C1 segment of cervical spinal cord (tissue), 14 donors: ENCODE measurements at places on chromosomes 13 and 19.

DNA sequence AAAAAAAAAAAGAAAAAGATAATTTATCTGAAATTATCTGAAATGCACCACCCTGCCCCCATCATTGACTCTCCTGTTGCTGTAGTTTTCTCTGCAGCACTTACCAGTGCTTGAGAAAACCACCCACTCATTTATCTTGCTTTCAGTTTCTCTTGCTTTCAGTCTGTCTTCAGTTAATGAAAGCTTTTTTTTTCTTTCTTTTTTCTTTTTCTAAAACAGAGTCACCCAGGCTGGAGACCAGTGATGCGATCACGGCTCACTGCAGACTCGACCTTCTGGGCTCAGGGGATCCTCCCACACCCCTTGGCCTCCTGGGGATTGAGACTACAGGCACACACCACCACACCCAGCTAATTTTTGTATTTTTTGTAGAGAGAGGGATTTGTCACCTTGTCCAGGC, 4.3 kb upstream of the ACP5 start:
- DNase-seq, result no peak

DNA sequence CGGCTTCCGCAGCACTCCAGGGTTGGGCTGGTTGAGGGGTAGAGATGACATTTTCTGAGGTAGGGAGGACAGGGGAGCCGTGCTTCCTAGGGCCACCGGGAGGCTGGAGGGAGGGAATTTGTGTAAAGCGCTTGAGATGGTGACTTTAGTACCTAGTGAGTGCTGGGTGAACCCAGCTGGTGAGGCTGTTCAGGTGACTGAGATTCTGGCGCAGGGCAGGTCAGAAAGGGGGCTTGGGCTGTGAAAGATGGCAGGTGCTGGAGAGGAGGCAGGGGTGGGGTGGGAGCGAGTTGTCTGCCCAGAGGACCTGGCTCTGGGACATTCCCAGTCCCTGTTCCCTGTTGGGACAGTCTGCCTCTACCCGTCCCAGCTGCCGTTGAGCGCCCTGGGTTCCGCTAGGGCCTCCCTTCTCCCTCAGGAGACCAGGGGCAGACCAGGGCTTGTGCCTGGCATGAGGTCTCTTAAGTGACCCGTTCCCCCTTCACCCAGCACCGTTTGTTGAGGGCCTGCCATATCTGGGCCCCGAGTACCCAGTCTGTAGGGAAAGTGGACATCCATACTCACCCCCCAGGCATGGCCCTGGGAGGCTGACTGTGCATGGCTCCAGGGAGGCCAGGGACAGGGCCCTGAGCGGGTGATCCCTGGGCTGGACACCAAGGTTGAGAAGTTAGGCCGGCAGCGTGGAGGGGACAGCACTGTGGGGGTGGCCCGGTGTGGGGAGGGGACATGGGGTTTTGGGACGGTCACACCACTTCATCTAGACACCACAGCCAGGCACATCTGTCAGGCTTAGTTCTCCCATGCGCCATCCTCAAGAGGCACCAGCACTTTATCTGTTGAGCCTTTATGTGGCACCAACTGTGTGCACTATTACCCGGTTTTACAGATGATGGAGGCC, 5.0 kb downstream of the PTOV1 start:
- no peak for DNase-seq

DNA sequence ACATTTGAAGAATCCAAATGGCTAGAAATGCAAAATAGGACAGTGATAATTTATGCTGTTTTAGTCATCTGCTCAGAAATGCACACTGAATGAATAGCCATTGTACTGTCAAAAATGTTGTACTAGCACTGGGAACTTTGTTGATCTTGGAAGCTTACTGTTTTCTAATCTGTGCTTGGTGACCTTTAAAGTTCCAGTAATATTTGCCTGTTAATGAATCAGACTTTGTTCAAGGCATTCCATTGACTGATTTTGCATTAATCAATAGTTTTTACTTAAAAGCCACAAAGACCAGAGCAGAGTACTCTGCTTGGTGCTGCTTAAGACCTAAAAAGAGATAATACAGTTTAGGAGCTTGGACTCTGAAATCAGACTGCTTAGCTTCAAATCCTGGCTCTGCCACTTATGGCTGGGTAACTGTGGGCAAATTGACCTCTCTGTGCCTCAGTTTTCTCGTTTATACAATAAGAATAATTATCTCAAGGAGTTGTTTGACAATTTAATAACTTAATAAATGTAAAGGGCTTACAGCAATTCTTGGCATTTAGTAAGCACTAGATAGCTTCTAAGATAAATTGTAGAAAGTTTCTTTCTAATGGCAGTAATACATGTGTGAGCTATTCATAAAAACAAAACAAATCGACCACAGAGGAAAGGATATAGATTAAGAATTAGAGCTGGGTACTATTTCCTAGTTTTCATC, 4.6 kb upstream of the SLAIN1 start:
- no peak for DNase-seq

GRCh38 chr19:51084505-51084904, 1.8 kb upstream of the KLK14 start:
- no peak for DNase-seq

DNA sequence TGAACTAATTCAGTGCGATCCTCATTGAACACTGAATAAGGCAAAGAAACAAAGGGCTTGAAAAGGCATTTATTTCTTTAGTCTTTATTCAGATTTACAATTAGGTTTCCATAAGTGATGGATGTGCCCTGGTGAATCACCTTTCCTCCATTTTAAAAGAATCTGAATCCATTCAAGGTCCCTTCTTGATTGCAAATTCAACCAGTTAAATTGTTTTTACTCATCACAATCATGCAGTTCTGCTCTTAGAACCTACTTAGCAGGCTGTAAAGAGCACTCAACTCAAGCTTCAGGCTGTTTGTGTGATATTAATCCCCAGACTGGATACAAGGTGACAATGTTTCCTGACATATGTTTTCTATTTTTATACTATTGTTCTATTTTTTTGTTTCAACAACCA, 321.0 kb downstream of the TBC1D4 start:
- DNase-seq, result no peak

GRCh38 chr13:100115693-100116254, 26.9 kb downstream of the PCCA start:
- no peak for DNase-seq

DNA sequence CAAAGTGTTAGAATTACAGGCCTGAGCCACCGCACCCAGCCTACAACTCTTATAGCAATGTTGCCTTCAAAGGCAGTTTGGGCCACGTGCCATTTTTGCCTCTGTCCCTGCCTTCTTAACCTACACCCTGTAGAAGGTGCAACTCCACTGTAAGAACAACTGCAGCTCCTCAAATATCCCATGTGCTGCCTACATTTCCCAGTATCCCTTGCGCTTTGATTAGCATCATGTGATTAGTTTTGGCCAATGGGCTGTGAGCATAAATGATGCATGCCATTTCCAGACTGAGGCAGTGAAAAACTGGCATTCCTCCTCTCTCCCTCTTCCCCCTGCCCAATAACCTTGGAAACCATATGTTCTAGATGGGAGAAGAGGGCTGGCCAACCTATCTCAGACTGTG, 75.2 kb upstream of the MRI1 start:
- no peak for DNase-seq

DNA sequence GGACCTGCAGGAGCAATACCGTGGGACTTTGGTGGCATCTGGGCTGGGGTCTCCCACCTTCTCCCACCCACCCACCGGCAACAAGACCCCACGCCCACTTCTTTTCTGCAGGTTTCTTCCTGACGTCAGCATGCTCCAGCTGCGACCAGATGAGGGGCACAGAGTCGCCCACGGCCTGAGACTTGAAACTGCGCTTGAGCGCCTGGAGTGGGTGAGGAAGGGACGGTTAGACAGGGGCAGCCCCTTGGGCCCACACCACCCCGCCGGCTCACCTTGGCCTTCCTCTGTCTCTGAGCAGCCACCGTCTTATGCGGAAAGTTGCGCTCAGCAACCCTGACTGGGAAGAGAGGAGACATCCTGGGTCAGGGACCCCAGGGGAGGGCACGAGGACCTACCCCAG, 2.2 kb downstream of the GARIN5B start:
- DNase-seq, result no peak

GRCh38 chr19:16417660-16418596, 53.8 kb downstream of the EPS15L1 start:
- DNase-seq, result no peak

GRCh38 chr13:57044910-57045309, 95.8 kb upstream of the PRR20A start:
- DNase-seq, result no peak

DNA sequence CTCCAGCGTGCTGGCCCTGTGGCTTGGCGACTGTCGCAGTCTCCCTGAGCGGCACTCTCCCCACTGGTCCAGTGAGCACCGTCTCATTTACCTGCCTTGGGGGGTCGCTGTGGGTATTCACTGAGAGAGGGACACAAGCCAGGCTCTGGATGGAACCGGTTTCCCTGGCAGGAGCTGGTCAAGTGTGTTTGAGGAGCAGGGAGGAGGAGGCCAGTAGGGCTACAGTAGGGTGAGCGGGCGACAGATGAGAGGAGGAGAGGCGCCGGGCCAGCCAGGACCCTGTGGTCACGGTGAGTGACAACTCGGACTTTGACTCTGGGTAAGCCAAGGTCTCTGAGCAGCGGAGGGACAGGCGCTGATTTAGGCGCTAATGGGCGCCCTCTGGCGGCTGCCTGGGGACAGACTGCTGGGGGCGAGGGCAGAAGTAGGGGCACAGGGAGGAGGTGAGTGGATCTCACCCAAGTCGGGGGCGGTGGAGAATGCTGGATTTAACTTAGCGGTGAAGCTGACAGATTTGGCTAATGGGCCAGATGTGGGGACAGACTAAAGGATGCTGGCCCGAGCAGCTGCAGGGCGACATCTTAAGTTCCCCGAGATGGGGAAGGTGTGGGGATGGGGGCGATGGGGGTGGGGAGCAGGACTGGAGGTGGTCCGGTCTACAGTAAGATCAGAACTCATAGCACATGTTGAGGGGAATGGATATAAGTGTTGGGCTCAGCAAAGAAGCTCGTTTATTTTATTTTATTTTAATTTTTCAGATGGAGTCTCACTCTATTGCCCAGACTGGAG, 4.7 kb upstream of the PRMT1 start:
- peak; percentile 71 for DNase-seq

DNA sequence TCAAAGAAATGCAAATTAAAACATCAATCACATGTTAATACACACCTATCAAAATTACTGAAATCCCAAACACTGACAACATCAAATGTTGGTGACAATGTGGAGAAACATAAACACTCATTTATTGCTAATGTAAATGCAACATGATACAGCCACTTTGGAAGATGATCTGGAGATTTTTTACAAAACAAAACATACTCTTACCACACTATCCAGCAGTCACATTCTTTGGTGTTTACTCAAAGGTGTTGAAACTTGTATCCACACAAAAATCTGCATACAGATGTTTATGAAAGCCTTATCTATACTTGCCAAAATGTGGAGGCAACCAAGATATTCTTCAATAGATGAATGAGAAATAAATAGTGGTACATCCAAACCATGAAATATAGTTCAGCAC, 1219.5 kb upstream of the PCDH20 start:
- no peak for DNase-seq

DNA sequence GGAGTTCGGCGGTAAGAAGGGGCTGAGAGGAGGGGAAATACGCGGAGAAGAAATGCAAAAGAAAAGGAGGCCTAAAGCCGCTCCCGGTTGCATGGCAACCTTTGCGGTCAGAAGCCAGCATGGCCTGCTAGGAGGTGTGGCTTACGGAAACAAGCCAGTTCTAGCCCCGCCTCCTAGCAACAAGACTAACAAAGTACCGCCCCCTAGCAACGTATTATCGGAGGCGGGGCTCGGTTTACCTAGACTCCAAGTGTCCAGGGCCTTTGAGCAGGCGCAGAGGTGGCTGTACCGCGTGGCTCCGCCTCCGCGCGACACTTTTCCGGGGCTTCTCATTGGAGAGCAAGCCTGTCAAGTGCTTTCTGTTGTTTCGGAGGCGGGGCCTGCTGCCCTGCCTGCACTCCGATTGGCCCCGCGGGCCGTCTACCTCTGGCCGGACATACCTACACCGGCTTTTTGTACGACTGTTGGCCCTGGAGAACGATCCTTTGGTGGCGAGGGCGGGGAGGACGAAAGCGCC, 339 bp upstream of the CYTH2 start:
- DNase-seq, result peak; percentile 99

DNA sequence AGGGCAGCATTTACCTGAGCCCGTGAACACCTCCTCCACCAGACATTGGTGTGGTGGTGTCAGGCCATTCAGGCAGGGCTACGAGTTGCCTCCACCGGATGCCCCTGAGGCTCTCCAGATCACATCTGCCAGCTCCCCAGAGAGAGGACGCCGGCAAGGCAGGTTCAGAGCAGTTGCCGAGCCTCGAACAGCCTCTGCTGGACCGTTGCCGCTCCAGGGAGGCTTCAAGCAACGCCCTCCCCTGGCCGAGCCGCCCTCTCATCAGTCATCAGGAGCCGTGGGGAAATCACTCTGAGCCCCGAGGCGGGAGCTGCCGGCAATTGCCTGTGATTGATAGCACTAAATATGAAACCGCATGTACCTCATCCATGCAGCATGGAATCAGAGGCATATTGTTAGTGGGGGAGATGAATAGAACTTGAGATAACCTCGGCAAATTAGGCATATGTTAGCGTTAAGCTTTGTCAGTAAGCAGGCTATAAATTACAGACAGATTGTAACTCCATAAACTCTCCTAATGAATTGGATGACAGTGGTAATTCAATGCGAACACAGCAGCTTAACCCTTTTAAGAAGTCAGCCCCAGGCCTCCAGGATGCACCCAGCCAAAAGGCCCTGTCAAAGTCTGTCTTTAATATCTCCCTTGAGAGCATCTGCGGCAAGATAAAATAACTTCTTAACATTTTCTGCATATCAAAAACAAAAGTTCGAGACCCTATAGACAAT, 29.8 kb upstream of the SPACA7 start:
- no peak for DNase-seq

GRCh38 chr19:3075605-3076431, 13.5 kb upstream of the TLE5 start:
- DNase-seq, result no peak

DNA sequence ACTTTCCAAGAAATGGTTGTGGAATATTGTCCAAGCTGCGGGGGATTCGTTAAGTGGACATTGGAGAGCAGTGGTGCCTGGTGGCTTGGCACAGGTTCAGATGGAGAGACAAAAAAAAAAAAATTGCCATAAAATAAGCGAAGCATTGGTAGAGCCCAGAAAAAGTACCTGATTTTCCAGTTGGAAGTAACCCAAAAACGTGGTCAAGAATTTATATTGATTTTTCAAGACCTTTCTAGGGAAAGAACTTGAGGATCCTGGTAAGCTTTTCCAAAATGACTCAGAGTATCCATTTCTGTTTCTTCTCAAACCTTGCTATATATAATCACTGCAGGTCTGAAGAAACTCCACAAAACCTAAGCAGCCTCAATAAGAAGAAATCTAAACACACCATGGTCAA, 94.6 kb downstream of the ING1 start:
- no peak for DNase-seq
